ENCODE measurements at places on chromosomes 7 and 10.

DNA sequence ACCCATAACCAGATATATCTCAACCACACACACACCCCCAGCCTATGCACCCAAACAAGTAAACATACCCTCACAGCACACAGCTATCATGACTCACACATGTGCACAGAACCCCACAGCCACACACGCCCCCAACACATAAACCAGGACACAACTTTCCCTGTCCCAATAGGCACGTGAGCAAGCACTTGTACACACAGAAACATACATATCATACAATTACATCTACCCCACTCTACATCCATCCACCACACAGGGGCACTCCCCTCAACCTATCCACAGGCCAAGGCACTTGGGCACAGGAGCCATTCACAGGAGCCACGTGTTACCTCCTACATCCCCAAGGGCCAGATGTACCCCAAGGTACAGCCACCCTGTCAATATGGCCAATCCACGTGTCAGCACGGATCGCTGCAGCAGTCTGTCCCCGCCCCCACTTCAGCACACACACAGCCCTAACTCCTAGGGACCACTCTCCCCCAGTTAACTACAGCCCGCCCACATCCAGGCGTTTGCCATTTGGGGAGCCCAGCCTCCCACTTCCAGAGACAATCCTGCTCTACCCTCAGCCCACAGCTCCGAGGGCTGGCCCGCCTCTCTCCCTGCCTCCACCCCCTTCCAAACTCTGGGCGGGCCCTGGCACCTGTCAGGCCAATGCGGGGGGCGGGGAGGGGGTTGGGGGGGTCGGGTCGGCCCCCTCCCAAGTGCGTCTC lies 163.5 kb downstream of the SH3PXD2A start:
- no peak for DNase-seq

- DNase-seq = no peak
Observed at GRCh38 chr10:14821635-14822375, 16.0 kb downstream of the CDNF start.

DNA sequence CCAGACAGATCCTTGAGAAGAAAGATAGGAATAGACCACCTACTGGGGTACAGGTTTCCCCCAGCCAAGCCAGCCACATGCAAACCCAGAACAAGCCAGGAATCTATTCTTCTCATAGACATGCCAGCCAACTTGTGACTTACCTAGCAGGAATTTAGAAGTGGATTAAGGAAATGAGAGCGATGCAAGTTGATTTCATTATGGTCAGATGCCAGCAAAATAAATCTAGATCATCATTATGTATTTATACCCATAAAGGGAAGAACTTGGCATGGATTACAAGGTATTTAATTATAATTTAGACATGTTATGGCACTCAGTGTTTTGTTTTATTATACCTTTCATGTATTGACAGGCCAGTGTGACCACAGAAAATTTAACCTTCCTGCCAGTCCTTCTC lies 32.8 kb downstream of the SLC35G1 start:
- no peak for DNase-seq

DNA sequence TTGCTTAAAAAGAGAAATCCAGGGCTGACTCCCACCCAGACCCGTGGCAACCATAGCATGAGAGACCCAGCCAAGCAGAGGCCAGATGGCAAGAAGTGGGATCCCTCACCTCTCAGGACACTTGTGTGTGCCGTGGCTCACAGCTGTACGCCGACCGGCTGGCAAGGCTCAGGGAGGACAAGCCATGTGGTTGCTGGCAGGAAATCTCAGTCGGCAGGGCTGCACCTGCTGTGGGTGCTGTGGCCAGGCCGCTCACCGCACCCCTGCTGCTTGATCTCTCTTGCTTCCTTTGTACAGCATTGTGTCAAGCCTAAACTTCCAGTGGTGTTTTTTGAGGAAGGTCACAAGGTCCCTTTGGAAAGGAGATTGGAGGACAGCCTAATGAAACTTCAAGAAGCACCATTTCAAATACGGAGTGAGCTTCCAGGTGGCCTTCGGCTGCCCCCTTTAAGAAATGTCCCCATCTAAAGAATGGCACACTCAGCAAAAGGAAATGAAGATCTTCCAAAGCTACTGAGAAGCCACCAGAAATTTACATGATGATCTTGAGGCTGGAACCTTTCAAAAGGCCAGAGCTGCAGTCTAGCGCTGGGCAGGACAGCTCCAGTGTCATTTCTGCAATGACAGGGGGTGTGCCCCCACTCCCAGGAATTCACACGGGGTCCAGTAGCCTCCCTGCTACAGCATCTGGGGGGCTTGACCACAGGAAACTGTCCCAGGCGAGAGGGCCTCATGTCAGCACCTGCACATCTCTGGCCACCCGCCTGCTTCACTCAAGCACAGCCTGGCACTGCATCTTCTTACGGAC lies 409.0 kb upstream of the MGMT start:
- DNase-seq = no peak

DNA sequence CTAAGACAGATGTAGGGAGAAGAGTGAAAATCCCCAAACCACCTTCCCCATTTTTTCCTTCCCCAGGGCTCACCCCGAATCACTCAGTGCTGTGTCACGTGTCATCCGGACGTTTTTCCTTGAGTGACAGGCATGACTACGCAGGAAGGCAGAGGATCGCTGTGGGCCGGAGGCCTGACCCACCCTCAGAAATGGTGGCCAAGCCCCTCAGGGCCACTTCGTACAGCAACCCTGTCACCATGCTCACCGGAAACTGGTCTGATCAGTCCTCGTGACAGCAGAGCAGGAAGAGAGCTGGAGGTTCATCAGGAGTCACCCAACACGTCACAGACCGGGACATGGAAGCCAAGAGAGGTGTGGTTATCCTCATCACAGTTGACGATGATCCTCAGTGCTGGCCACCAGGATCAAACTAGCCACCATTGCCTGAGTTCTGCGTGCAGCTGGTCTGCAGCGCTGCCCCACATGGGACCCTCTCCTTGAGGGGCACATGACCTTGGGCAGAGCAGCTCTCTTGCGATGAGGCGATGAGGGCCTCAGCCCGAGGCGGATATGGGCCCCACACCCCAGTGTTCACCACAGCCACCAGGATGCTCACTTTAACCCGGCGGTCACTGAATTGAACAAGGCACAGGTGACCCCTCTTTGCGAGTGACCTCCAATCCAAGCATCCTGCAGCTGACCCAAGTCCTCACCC lies 99.3 kb upstream of the INSIG1 start:
- no peak for DNase-seq

Measured in NCI-H187 (cell line).